ENCODE measurements at places on chromosomes 1 and 21.

DNA sequence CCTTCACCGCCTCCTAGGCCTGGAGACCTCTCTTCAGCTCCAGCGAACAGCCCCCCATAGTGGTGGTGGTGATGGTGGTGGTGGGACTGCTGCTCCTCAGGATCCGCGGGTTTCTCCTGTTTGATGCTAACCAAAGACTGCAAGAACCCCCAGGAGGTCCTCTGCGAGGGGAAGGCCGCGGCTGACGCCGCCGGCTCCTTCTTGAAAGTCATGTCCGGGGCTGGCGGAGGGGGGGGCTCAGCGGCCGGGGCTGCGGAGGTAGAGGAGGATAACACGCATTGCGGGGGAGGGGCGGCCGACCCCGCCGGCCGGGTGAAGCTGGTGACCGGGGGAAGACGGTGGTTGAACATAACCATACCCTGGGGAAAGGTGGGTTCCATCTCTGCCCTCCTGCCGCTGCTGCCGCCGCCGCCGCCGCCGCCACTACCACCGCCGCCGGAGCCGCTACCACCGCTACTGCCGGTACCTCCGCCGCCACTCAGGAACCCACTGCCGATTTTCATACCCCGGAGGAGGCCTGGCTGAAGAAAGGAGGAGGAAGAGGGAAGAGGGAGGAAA lies 554 bp downstream of the ZNF281 start:
- no peak for DNase-seq

DNA sequence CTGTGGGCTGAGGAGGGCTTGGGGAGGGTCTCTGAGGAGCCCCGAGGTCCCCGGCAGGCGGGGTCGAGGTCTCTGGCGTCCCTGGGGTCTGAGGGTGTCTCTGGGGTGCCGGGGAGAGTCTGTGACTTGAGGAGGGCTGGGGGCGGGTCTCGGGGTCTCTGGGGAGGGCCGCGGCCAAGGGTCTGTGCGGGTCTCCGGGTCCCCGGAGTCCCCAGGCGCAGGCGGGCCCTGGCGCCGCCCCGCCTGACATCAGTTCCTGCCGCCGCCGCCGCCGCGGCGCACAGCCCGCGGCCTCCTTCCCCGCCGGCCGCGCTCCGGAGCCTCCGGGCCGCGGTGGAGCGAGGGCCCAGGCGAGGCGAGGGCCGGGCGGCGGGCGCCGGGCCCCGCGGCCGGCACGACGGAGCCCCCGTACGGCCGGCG lies at the start of gene PLEKHM2:
Gene PLEKHM2, plus strand, starts transcription at position 279 of the 420 bp plus-strand sequence. CDS start 239 bp downstream, outside the sequence.
- no peak for DNase-seq

- no peak for DNase-seq
These were observed 219.5 kb downstream of the HLX start for GRCh38 chr1:221098471-221099405.

DNA sequence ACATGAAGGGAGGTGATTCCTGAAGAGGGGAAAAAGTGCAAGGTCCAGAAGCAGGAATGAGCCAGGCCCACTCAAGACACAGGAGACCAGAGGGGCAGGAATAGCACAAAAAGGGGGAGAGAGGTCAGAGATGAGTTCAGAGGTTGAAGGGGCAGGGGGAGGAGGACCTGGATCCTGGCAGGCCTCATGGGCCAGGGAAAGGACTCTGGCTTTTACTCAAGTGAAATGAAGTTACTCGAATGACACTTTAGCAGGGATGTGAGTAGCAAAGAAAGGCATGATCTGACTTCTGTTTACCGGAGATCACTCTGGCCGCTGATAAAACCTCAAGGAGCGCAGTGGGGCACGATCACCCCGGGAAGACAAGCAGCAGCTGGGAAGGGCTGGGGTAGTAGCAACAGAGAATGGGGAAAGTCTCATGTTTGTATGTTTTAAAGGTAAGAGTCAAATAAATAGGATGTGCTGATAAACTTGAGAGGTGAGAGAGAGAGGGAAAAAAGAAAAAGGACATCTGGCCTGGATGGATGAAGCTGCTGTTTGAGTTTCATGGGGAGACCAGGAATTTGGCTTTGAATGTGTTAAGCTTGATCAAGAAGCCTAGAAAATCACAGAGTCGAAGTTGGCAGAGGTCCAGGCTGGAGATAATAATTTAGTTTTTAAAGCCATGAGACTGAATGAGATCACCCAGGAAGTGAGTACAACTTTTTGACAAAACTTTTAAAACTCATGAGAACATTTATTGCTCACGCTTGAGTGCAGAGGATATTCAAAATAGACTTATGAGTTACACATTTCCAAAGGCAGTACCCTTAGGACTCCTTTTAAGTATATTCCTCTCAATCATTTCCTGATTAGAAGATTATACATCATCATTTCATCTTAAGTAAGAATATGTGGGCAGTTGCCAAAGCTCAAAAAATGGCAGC lies 156.0 kb downstream of the RERE start:
- peak; percentile 93 for DNase-seq

- DNase-seq, result no peak
These were observed 29.6 kb upstream of the PHGDH start for GRCh38 chr1:119682141-119682540.

- no peak for DNase-seq
These were observed 29.2 kb downstream of the ZNF281 start for GRCh38 chr1:200380589-200381021.

DNA sequence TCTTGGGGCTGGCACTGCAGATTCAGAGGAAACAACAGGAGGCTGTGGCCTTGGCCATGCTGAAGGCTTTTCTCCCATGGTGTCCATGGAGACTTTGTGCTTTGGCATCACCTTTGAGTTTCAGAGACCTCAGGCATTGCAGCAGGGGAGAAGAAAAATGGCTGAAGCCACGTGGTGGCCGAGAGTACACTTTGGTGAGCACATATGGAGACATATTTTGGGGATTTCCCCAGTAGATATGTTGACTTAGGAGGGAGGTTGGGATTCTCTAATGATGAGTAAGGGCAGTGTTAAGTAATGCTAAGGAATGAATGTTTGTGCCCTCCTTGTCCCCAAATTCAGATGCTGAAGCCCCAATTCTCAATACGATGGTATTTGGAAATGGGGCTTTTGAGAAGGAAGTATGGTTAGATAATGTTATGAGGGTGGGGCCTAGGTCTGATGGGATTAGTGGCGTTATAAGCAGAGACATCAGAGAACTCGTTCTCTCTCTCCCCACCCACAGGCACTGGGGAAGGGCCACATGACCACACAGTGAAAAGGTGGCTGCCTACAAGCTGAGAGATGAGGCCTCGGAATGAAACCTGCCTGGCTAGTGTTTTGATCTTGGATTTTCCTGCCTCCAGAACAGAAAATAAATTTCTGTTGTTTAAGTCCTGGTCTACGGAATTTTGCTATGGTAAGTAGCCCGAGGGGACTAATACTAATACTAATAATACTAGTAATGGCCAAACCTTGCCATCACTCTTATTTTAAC lies 98.6 kb downstream of the TBX19 start:
- DNase-seq, result peak; percentile 24

GRCh38 chr1:41475859-41476567 lies 8.5 kb downstream of the EDN2 start:
- DNase-seq, result no peak

DNA sequence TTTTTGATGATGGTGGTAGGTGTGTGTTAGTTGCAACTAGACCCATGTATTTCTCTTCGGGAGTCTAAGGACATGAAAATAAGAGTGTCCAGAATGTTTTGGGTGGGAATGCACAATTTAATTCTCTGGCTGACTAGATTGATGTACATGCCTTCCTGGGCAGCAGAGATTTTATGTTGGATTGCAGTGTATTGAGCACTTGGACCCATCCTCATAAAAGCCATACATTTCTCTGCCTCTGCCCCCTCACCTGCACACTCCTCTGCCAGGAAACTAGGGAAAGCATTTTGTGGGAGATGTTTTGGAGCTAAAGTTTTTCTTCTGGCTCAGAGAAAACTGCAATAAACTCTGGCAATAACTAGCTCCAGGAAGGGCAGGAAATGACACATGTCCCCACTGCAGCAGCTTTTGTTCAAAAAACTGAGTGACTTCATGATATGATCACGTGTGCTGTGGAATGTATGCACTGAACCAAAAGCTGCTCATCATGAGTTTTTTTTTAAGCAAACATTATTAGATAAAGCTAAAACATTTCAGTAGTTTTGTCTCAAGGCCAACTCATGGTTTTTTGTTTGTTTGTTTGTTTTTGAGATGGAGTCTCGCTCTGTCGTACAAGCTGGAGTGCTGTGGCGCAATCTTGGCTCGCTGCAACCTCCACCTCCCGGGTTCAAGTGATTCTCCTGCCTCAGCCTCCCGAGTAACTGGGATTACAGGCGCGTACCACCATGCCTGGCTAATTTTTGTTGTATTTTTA lies 17.6 kb downstream of the RIT1 start:
- peak; percentile 71 for DNase-seq

GRCh38 chr1:944341-945325 lies 14.4 kb downstream of the NOC2L start:
- no peak for DNase-seq

GRCh38 chr1:94101613-94102525 lies 19.1 kb downstream of the ABCA4 start:
- no peak for DNase-seq

DNA sequence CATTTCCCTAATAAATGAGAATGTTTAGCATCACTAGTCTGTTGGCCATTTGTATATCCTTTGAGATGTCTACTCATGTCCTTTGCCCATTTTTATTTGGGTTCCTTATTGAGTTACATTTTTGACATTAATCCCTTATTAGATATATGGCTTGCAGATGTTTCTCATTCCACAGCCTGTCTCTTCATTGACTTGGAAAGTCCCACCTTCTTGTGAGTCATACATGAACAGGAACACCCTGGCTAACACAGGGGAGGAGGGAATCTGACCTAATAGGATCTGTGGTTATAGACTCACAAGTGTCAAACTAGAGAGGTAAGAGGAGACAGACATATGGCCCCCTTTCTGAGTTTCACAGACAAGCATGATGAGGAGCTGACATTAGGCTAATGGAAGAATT lies 11.5 kb downstream of the ZP4 start:
- DNase-seq, result peak; percentile 42

DNA sequence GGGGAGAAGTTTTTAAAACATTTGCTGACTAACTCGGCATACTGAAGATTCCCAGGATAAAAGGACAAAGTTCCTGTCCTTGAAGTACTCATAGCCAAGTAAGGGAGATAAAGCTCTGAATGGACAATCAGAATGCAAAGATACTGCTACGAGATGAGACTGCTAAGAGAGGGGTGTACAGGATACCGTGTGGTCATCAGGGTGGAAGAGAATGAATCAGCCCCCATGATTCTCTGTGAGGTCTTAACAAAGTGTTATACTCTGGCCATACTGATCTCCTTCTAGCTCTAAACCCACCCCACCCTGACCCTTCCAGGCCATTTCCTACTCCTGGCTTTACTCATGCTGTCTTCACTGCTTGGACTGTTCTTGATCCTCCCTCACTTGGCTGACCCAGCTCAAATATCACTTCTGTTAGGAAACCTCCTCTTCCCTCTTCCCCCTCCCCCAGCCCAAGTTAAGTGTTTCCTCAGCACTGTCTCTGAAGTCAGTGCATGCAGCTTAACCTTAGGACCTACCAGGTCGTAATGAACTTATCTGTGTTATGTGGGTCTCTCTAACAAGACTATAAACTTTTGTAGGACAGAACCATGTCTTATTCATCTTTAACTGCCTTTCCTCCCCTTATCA lies 15.8 kb upstream of the MAGOH start:
- no peak for DNase-seq

GRCh38 chr1:195113471-195113870 lies 1494.8 kb downstream of the KCNT2 start:
- no peak for DNase-seq

DNA sequence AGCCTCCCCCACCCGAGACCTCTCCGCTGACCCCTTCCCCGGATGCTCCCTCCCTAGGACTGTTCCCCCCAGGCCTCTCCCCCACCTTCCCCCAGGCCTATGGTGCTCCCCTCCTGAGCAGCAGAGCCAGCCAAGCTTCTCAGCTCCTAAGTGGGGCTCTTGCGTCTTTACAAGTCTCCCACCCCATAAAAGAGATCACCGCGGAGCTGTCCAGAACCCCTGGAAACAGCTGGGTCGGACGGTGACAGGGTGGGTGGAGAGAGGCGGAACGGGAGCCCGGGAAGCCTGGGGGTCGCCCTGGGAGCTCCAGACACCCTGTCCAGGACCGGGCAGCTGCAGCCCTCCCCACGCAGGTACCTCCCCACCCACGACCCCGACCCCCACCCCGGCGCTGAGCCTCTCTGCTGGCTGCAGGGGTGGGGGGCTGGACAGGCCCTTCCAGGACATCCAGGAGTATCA lies 61.2 kb downstream of the WNT9A start:
- DNase-seq, result no peak

GRCh38 chr1:155051777-155052398 lies 772 bp downstream of the ADAM15 start:
- DNase-seq, result no peak

GRCh38 chr1:234875953-234876855 lies 252.4 kb downstream of the TOMM20 start:
- DNase-seq, result no peak

GRCh38 chr1:1024771-1025699 lies 5.1 kb downstream of the AGRN start:
- no peak for DNase-seq

DNA sequence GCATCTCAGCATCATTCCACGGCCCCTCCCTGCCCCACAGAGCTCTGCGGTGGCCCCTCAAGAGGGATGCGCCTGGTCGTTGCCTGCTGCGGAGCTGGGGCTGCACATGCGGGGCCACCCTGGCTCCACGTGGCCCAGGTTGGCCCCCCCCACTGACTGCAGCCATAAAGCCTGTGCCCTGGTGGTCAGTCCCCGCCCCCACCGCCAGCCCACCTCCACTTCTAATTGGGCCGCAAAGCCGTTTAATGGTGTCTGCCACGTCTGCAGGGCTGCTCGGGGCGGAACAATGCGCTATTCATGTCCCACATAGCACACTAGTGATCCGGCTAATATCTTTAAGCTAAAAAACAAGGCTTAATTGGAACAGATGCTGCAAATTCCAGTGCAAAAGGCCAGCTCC lies 33.5 kb upstream of the ACTRT2 start:
- DNase-seq, result no peak

GRCh38 chr1:101394041-101394440 lies 157.2 kb downstream of the S1PR1 start:
- no peak for DNase-seq

GRCh38 chr1:54475357-54475881 lies 69.2 kb upstream of the SSBP3 start:
- no peak for DNase-seq

- no peak for DNase-seq
These were observed 14.6 kb upstream of the AHDC1 start for GRCh38 chr1:27618341-27619082.

- DNase-seq, result no peak
These were observed 6.4 kb upstream of the KIF14 start for GRCh38 chr1:200626853-200627534.

Data from HS-27A (cell line).